ENCODE measurements at places on chromosomes 13 and 19.

- DNase-seq, result no peak
These were observed 5.0 kb downstream of the TLE5 start for GRCh38 chr19:3057275-3057714.

- no peak for DNase-seq
These were observed 11.2 kb downstream of the KDM4B start for GRCh38 chr19:4980067-4980466.

GRCh38 chr13:33135097-33135496 is 118.9 kb downstream of the KL start:
- no peak for DNase-seq

DNA sequence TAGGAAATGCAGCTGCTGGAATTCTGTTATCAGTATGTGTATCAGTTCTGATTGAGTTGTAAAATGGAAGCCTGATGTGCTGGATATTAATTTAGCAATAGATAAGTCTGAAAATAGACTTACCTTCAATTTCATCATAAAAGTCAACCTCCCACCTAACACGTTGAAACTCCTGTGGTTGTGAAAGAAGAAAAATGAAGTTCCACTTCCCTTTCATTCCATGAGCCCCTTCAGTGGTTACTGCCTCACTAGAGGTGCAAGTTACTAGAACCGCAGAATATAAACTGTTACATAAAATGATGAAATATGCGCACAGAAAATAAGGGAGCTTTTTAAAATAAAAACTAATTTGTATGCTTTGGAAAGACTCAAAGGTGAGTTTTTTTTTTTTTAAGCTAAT is 249.2 kb downstream of the SHISA2 start:
- DNase-seq, result no peak

DNA sequence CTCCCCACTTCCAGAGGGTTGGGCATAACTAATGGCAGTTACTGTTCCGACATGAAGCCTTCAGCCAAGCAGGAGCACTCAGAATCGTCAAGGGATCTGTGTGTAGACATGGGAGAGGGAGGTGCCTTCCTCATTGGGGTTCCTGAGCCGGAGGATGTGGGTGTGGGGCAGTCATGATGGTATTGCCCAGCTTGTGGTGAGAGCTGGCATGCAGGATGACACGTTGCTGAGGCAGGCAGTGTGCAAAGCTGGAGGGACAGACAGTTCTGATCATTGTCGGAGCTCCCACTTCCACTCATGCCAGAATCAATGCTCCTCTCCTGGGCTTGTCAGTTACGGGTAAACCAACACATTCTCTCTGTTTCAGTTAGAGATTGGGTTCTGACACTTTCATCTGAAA is 83.9 kb upstream of the TSC22D1 start:
- DNase-seq, result no peak

- peak; percentile 51 for DNase-seq
These were observed 6.9 kb upstream of the LTBP4 start for GRCh38 chr19:40594255-40594654.

- DNase-seq, result no peak
These were observed 12.1 kb upstream of the CEACAM3 start for GRCh38 chr19:41784312-41784711.

- DNase-seq, result peak; percentile 81
These were observed 43.1 kb downstream of the CEBPG start for GRCh38 chr19:33416307-33417215.

- DNase-seq, result peak; percentile 99
These were observed 9.9 kb downstream of the LMTK3 start for GRCh38 chr19:48501494-48502349.

DNA sequence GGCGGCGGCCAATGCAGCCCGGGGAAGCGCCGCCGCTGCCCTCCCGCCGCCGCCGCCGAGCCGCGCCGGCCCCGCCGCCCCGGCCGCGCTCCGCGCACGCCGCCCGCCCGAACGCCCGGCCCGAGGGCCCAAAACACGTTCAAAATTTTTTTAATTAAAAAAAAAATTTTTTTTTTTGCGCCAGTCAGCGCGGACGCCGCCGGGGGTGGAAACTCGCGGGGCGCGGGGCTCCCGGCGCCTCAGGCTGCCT is 468 bp downstream of the HMGB1 start:
- DNase-seq, result no peak

DNA sequence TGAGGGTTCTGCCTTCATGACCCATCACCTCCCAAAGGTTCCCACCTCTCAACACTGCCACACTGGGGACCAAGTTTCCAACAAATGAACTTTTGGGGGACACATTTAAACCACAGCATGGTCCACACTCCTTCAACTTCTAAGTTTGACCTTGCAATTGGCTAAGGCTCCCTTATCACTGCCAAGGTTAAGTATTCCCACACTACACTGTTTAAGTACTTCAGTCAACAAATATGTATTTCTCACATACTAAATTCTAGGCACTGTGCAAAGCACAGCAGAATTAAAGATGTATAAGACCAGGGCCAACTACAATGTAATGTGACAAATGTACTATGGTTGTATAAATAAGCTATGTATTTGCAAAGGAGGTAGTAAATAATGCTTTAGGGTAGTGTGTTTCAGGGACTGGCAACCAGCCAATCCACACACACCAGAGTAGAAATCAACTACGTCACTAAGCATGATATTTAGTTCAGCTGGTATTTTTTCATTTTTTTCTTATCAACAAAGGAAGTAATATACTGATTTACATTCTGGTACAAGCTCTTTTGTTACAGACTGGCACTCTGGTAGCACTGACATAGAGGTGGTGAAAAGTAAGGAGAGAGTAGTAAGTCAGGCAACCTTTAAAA is 12.2 kb downstream of the NUFIP1 start:
- no peak for DNase-seq

GRCh38 chr13:114146629-114147028 is 14.2 kb upstream of the RASA3 start:
- DNase-seq, result peak; percentile 51

DNA sequence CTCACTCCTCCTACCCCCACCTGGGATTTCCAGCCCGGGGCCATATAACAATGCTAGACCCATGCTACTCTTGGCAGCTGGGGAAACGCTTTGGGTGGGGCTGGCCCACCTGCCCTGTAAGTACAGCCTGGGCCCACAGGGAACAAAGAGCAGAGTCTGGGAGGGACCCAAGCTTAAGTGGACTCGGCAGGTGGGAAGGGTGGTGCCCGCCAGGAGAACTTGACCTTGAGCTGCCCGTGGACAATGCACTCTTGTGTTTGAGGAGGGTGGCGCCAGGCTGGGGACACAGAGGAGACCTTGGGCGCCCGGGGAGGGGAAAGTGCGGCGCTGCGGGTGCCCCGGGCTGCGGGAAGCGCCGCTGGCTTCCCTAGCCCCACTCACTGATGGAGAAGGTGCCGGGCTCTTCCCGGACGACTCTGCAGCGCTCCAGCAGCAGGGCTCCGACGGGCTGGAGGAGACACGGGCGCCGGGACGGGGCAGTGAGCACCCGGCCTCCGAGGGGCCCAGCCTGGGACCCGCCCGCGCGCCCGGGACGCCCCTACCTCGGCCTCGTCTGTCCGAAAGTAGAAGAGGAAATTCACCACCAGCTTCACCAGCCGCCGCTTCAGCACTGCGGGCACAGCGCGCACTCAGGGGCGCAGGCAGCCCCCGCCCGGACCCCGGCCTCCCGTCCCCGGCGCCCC is 607 bp downstream of the PLEKHJ1 start:
- DNase-seq, result peak; percentile 37

DNA sequence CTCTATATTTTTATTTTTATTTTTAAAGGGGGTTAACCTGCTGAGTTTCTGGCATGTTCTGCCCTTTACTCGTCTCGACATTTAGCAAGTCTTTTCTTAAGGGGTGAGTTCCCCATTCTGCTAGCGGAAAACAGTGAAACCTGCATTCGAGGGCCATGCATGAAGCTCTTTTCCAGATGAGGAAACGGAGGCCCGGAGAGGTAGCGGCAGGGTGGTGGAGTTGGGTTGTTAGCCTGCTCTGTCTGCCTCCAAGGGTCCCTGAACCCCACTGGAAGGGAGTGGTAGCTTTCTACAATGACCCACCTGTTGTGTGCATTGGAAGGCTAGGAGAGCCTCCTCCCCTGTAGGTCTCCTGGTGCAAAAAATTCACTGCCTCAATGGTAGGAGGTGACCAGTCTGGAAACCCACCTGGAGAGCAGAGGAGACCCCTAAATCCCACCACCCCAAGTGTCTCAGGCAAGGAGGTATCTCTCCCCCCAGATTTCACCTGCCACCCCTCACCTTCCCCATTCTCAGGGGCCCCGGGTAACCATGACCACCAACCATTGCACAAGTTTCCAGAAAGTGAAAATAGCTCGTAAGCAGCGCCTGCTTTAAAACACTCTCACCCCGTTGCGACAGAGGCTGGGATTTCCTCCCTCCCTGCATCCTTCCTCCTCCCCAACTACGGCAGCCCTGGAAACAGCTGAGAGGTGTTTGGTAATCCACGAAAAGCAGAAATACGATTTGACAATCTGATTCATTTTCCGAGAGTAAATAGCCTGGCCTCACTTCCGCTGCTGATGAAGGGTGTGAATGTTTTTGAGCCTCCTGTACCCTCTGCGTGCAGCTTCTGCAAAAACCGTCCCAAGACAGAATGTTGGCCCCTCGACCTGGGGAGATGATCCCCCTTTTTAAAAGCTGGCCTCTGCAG is 3.5 kb downstream of the KLF2 start:
- no peak for DNase-seq

GRCh38 chr19:15463861-15464371 is 428 bp downstream of the RASAL3 start:
- DNase-seq, result no peak

- no peak for DNase-seq
These were observed 32.8 kb upstream of the STK24 start for GRCh38 chr13:98609756-98610155.

- no peak for DNase-seq
These were observed 60.7 kb downstream of the DOCK9 start for GRCh38 chr13:98917116-98917515.

GRCh38 chr19:52219611-52220010 is 29.8 kb downstream of the PPP2R1A start:
- no peak for DNase-seq

- DNase-seq, result no peak
These were observed 1.5 kb downstream of the RNF6 start for GRCh38 chr13:26220575-26220974.

GRCh38 chr13:21673539-21673788 is 2.6 kb downstream of the FGF9 start:
- no peak for DNase-seq

DNA sequence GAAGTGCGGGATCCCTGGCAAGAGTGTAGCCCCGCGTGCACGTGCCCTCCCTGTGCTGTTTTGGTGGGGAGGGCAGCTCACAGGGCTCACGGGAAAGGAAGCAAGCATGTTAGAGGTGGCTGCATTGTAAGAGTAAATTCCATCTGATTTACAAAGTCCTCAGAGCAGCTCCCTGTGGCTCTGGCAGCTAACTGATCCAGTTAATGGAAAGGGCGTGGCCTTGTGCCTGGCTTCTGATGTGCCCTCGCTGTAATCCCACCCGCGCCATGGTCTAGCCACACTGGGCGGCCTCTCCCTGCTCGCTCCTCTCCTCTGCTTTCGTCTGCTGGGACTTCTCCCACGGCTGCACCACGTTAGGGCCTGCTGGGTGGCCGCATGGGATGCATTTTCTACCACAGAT is 258.5 kb downstream of the FGF9 start:
- peak; percentile 56 for DNase-seq

GRCh38 chr13:59680429-59681024 is 483.2 kb downstream of the DIAPH3 start:
- DNase-seq, result peak; percentile 35

DNA sequence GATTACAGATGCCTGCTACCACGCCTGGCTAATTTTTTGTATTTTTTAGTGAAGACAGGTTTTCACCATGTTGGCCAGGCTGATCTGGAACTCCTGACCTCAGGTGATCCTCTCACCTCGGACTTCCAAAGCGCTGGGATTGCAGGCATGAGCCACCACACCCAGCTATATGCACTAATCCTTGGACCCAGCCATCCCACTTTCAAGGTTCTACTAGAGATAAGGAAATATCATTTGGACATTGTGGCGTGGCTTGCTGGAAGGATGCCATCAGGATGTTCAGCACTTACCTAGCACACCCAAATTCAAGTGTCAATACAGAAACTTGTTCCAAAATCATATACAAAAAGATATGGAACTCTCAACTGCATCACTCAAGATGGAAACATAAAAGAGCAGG is 136.4 kb downstream of the ABCC4 start:
- DNase-seq, result no peak

- DNase-seq, result no peak
These were observed 188.1 kb downstream of the UGGT2 start for GRCh38 chr13:95865080-95865615.

GRCh38 chr13:58461217-58461616 is 829.7 kb downstream of the PCDH17 start:
- no peak for DNase-seq
